ENCODE measurements at places on chromosomes 12 and 14.
A peak's percentile ranks its signal among the peaks of the same experiment; 100 is the strongest.

DNA sequence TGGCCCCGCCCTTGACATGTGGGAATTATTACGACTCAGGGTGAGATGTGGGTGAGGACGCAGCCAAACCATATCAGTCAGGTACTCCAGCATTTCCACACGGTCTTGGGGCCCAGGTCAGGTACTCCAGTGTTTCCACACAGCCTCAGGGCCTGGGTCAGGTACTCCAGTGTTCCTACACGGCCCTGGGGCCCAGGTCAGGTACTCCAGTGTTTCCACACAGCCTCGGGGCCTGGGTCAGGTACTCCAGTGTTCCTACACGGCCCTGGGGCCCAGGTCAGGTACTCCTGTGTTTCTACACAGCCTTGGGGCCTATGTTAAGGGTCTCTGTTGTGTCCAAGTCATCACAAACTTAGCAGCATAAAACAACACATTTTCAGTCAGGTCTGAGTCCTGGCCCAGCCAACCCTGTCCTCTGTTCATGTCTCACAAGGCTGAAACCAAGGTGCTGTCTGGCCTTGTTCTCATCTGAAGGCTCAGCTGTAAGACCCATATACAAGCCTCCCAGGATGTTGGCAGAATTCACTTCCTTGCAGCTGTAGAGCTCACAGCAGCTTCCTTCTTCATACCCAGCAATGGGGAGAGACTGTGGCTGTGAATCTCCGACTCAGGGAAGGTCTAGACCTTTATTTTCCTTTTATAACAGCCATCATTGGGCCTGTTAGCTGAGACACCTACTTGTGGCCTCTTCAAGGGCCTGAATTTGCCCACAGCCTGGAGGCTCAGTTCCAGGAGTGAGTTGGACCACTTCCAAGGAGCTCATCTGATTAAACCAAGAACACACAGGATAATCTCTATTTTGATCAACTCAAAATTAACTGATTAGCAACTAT lies 107.6 kb upstream of the SFSWAP start:
- DNase-seq: no peak

GRCh38 chr12:41013881-41014642 lies 174.1 kb upstream of the PDZRN4 start:
- no peak for DNase-seq

- DNase-seq: no peak
Measured at GRCh38 chr12:95164656-95165055, 52.6 kb downstream of the FGD6 start.

DNA sequence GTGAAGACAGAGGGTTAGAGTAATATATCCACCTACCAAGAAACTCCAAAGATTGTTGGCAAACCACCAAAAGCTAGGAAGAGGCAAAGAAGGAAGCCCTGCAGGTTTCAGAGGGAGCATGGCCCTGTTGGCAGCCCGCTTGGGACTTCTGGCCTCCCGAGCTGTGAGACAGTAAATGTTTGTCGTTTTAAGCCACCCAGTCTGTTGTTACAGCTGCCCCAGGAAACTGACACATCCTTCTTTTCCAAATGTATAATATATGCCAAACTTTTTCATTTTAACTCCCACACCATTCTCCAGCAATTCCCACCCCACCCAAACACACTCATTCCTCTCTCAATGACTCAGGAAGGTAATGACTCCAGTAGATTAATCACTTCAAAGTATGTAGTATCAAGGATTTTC lies 74.0 kb downstream of the RPS29 start:
- DNase-seq: no peak

DNA sequence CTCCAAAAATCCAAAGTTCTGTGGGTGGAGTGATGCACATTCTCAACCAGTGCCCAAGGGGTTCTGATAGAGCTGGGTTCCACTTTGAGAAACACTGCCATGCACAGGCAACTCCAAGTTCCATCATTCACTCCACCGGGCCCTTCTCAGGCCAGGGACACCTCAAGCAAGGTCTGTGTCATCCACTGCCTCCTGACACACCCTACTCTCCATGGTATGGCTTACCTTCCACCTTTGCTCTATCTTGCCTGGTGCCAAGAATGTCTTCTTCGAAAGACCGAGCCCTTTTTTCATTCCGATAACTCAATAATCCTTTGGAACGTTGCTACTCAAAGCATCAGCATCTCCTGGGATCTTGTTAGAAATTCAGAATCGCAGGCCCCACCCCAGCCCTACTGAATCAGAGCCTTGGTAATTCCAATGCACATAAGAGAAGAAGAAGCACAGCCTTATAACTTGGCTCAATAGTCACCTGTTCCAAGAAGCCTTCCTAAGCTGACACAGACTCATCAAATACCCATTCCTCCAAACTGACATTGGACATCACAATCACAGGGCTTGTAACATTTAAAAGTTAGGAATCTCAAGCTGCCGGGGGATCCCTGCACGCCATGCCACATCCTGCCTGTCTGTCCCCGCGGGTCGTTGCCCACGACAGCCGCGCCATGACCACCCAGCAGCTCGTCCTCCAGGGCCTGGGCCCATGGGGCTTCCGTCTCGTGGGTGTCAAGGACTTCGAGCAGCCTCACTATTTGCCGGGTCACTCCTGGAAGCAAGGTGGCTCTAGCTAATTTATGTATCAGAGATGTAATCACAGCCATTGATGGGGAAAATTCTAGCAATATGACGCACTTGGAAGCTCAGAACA lies 66.4 kb downstream of the VCPKMT start:
- DNase-seq: no peak

DNA sequence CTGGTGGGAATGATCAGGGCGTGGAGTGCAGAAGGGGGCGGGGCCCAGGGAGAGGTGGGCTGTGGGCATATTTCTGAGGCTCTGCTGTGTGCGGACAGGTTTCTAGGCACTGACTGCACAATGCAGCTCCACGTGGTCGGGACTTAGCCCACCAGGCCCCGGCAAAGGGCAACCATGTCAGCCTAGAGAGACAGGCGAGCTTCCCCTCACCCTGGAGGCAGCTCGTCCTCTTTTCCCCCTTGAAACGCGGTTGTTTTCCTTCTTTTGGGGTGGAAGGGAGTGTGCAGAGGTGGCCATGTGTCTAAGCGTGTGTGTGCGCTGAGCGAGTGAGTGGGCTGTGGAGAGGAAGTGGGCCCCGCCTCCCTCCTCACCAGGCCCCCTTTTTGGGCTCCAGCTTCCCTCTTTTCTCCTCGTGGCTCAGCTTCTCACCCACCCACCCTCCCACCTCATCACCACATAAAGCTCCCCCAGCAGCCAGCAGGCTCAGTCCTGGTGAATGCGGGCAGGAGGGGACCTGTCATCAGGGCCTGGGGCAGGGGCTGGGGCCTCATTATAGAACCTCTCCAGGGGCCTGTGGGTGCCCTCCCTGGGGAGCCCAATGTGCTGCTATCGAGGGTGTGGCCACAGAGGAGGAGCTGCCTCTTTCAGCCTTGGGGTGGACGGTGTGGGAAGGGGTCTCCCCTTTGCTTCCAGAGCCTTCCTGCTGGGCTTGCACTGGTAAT lies 22.0 kb downstream of the LRTM2 start:
- no peak for DNase-seq

DNA sequence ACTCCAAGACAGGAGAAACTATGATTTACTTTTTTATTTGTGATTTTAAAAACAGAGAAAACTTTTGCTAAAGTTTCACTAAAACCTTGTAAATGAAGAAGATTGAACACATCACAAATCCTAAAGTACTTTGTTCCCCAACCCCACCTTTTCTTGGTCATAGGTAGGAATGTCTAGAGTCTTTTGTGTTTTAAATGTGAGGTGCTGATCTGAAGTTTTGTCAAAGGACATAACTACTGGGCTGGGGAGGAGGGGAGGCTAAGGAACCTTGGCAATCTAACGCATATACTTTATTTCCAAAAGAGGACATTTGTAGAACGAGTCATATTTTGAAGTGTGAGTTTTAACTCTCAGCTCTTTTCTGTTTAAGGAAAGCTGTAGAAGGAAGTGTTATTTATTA lies 37.2 kb downstream of the CATSPERB start:
- DNase-seq: no peak

GRCh38 chr14:32169191-32169590 lies 32.7 kb upstream of the RNU6-7 start:
- no peak for DNase-seq

GRCh38 chr12:127559349-127560040 lies 707.5 kb upstream of the TMEM132C start:
- no peak for DNase-seq

GRCh38 chr14:22598099-22598895 lies at the start of gene ABHD4:
Gene ABHD4, plus strand, starts transcription at chr14:22598300. Its CDS starts 7 bp downstream, at chr14:22598307.
- DNase-seq: peak; percentile 49

- no peak for DNase-seq
Measured at GRCh38 chr12:104521731-104522130, 65.0 kb downstream of the CHST11 start.

GRCh38 chr12:48629541-48629940 lies 52.5 kb downstream of the KANSL2 start:
- DNase-seq: no peak

DNA sequence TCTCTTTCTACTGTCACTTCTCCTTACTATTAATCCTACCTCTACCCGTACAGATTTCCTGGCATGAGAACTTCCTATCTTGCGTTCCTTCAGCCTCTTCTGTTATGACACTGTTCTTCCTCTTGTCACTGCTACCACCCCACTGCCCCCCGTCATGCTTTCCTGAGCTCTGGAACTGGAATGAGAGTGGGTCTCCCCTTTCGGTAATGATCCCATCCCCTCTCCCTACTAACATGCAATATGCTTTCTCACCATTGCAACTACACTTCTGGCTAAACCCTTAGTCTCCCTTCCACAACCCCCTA lies 4.9 kb upstream of the AP1G2 start:
- no peak for DNase-seq

GRCh38 chr14:32469388-32470160 lies 140.5 kb downstream of the AKAP6 start:
- DNase-seq: no peak

DNA sequence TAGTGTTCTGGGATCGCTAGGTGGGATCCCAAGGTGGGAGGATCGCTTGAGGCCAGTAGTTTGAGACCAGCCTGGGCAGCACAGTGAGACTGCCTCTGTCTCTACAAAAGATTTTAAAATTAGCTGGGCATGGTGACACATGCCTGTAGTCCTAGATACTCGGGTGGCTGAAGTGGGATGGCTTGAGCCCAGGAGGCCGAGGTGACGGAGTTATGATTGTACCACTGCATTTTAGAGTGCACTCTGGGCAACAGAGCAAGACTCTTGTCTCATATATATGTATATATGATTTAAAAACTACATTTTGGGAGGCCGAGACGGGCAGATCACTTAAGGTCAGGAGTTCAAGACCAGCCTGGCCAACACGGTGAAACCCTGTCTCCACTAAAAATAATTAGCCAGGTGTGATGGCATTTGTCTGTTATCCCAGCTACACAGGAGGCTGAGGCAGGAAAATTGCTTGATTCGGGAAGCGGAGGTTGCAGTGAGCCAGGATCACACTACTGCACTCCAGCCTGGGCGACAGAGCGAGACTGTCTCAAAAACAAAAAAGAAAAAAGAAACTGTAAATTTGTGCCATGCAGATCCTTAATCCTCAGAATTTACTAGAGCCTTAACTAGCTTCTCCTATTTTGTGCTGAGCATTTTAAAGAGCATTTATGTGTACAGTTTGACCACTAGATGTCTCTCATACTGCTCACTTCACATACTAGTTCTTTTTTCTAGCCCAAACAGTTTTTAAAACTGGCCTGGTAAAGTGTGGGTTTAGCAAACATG lies 114.8 kb downstream of the MON2 start:
- DNase-seq: no peak

Measured in activated T-helper 1 cell treated with Interleukin-2 at 50 U/mL for 16 hours (primary cell).